ENCODE measurements at places on chromosomes 4 and X. TPM values are rescaled to one million over a fixed set of nuclear protein-coding genes. Genes with fewer than 3 reads are reported as not detected.

Gene HGFAC
- total RNA-seq, result not detected

Gene GJB1
- not detected for total RNA-seq

DNA sequence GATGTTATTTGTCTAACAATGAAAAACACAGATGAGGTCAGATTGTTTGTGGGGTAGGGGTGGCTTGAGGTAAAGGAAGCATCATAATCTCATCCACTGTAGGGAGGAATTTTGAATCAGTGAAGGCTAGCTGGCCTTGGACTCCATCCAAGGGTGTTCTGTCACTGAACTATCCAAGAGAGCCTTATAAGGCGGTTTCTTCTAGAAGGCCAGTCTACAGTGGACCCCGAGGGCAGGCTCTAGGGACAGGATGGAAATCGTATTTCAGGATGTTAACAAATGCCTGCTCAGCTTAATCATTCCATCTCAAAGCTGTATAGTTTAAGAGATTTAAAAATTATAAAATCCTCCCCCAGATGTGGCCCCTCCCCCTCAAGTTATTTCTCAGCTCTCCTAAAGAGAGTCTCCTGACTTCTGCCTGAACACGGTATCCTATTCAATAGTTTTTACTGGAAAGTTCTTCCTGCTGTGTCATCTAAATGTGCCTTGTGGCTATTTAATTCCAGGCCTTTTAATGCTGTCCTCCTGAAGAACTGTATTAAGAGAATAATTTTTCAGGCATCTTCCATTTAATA, 8.0 kb downstream of the IGFBP7 start:
- DNase-seq, result no peak
- H3K4me1 ChIP-seq, result no peaks in the 10 kb centered on the region
- H3K27ac ChIP-seq, result no peak overlapping the region

- H3K4me1 ChIP-seq, result no peaks in the 10 kb centered on the region
- H3K4me3 ChIP-seq, result no peak overlapping the region
- no peaks in the 10 kb centered on the region for H3K27me3 ChIP-seq
- no peaks in the 10 kb centered on the region for H3K36me3 ChIP-seq
These were observed 142.3 kb downstream of the PDGFC start for GRCh38 chr4:156829201-156829873.

GRCh38 chr4:82293304-82293703, 80.5 kb downstream of the HNRNPD start:
- peaks cover 13% of the 10 kb centered on the region for H3K4me1 ChIP-seq
- peak; percentile 72 for DNase-seq
- H3K36me3 ChIP-seq, result peaks cover 4% of the 10 kb centered on the region
- peaks cover 19% of the 10 kb centered on the region for H3K27me3 ChIP-seq
- H3K27ac ChIP-seq, result peak overlapping the region; percentile 25
